ENCODE measurements at places on chromosomes 2 and 18.

DNA sequence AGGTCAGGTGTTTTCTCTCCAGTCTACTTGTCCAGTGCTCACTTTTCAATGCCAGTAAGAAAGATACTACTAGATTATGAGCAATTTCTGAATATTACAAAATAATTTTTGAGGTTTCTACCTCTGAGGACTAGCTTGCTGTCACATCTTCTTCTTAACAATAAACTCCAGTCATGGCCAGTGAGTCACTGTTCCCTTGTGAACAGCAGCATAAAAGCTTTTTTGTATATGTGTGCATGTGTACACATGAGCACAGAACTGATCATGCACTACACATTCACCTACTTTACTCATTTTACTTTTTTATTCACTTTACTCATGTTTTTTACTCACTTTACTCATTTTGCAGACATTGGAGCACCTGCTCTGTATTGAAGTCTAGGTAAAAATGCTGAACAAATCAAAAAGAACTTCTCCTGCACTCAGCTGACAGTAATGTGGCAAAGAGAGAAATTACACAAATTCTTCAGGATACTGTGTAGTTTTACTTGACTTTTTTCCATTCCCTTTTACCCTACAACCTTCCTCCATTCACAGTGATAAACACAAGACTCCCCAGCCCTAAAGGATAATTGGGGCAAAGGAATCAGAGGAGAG lies 28.0 kb downstream of the ST6GAL2 start:
- peak; percentile 4 for DNase-seq

DNA sequence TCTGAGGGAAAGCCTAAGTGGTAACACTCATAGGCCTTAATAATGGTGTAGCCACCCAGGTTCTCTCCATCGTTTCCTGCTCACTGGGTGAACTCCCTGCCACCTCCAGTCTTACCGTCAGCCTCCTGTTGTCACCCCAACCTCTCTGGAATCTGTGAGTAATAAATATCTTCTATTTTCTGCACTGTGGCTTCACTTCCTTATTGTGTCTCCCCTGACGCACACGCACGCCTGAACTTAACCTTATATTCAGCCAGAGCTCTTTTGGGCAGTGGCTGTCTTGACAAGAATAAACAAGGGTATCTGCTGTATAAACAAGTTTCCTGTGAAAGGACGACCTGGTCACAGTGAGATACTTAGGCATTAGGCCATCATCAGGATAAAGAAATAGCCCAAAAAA lies 467.2 kb downstream of the SPAG16 start:
- no peak for DNase-seq

DNA sequence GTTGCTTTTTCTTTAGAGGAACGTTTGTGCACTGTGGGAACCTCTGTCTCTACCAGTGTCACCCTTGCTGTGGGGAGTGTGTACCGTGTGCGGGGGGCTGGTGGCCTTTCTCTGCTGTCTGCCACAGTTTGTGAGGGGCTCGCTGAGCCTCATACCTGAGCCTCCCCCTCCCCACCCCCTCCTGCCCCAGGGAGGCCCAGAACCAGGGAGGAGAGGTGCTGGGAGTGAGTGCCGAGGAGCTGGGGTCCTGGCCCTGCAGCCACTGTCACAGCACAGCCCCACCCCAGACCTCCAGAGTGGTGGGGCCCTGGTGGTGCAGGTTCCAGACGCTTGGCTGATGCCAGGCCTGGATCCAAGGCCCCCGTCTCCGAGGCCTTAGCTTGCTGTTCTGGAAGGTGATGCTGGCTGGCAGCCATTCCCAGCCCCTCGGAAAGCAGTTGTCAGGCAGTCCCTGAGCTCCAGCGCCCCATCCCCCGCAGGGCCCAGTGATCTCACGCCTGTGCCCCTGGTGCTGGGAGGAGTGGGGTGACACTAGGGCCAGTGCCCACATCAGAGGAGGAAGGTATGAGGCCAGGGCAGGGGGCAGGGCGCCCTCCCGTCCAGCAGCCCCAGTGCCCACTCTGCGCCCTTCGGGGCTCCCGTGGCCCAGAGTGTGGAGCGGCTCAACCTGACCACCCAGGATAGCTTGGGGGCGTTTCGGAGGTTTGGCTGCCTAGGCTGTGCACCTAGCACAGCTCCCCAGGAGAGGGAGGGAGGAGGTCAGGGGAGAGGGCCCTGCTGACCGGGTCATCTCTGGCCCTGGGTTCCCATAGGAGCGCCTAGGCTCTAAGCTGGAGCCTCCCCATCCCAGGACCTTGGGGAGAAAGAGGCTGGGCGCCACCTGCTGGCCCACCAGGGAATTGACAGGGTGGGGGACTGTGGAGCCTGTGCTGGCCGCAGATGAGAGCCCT lies 53.0 kb upstream of the ALPP start:
- DNase-seq: peak; percentile 55

- no peak for DNase-seq
These were observed 159.6 kb downstream of the DCC start for GRCh38 chr18:52499644-52500043.

- DNase-seq: no peak
These were observed 18.5 kb upstream of the TMEM178A start for GRCh38 chr2:39647104-39647765.

GRCh38 chr18:36593001-36593400 lies 235.8 kb downstream of the TPGS2 start:
- DNase-seq: no peak

GRCh38 chr2:174717273-174717672 lies 47.0 kb downstream of the CHRNA1 start:
- no peak for DNase-seq

DNA sequence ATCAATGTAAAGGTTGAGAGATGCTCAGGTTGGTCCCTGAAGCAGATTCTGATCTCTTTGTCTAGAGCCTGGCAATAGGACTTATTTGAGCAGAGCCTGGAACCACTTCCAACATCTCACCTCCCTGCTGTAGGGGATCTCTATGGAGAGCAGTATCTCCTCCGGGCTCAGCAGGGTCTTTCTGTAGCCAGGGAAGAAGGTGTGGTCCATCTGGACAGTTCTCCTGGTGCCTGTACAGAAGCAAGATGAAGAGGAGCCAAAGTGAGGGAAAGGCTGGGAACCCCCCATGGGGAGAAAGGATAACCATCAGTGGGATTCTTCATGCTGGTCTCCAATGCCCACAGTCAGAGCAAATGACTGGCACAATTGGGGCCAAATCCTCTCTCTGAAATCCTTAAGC lies 34.8 kb downstream of the XDH start:
- DNase-seq: no peak

- no peak for DNase-seq
These were observed 353.9 kb downstream of the SS18 start for GRCh38 chr18:25736516-25736915.

DNA sequence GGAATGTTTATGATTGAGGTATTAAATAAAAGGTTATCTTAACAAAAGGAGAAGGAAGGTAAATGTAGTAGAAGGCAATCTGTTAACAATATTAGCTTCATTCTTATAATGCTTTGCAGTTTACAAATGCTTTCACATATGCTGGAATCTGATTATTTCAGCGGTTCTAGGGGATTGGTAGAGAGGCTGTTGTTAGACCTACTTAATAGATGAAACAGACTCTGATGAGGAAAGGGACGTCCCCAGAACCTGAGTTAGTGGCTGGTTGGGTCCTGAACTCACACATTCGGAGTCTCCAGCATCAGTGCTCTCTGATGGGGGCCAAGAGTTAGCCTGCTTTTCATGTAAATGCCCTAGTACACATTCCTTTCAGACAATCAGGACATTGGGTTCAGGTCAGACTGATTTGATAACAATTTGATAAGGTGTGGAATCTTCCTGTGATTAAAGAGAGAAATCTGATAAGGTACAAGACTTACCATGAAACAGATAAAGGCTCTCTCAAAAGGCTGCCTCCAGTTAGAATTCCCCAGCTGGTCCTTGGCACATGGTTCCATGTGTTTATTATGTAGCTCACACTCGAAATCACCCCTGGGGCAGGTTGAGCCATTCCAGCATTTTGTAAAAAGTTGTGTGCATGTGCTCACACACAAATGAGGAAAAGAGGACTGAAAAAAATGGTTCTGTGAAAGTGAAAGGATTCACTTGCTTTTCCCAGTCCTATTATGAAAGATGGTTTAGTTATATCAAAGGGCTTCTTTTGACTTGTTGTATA lies 103.1 kb downstream of the GPD2 start:
- peak; percentile 5 for DNase-seq

All from SK-MEL-5 (cell line).